ENCODE measurements at places on chromosomes 2 and 18.

DNA sequence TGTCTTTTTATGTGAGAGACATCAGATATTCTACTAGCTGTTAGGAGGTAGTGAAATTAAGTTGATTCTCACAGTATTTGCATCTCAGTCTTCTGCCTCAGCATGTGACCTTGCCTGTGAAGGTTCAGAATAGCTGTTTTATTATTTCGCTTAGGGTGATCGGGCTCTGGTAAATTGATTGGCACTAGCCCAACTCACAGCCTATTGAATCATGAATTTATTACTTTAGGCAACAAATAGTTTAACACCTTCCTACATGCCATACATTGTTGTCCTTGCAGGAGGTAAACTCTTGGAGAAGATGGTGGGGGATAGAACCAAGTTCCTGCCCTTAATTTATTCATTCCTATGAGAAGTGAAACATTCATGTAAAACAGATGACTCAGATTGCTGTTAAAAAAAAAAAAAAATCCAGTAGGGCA lies 101.9 kb downstream of the GPD2 start:
- DNase-seq = no peak

GRCh38 chr2:152336119-152336853 lies 1.3 kb downstream of the FMNL2 start:
- no peak for DNase-seq

GRCh38 chr2:7670905-7671641 lies 753.9 kb downstream of the RNF144A start:
- no peak for DNase-seq

DNA sequence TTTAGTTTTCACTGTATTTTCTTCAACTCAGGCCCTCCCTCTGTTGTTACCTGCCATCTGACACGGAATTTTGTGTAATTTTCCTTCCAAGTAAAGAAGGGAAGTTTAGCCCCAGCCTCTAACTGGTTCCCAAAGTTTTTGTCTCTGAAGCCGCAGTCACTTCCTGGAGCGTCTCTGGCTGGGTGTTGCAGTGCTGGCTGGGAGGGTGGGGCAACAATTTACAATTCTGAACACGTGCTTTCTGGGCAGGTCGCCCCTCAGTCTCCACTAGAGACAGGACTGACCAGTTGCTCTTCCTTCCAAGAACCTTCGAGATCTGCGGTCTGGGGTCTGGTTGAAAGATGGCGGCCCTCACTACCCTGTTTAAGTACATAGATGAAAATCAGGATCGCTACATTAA lies 3.5 kb downstream of the CNDP2 start:
- DNase-seq = no peak

DNA sequence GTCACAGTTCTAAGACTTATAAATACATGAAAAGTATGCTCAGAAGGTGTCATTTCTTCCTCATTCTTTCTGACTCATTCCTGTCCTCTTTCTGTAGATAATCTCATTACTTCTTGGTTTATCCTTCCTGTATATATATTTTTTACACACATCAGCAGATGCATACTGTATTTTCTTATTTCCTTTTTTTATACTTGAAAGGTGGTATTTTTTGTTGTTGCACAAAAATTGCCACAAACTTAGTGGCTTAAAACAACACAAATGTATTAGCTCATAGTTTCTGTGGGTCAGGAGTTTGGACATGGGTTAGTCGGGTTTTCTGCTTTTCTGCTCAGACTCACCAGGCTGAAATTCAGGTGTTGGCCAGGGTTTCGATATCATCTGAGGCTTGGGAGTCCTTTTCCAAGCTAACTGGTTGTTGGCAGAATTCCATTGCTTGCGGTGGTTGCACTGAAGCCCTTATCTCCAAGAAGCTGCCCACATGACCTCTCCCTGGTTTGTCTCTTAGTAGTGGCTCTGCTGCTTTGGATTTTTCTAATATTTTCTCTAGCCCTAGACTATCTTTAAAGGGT lies 162.6 kb downstream of the FMNL2 start:
- no peak for DNase-seq

GRCh38 chr18:23943903-23944624 lies 70.5 kb upstream of the TTC39C start:
- DNase-seq = no peak

Measured in stimulated activated CD4-positive, alpha-beta T cell treated with anti-CD3 and anti-CD28 coated beads, TNF-alpha, amount 100 ng/mL, for 1 hour (primary cell).